ENCODE measurements at places on chromosomes 5 and 9.

GRCh38 chr5:115775999-115776398 is 40.5 kb downstream of the CDO1 start:
- no peak for DNase-seq

GRCh38 chr9:136140966-136141365 is 22.3 kb upstream of the TMEM250 start:
- DNase-seq, result no peak

DNA sequence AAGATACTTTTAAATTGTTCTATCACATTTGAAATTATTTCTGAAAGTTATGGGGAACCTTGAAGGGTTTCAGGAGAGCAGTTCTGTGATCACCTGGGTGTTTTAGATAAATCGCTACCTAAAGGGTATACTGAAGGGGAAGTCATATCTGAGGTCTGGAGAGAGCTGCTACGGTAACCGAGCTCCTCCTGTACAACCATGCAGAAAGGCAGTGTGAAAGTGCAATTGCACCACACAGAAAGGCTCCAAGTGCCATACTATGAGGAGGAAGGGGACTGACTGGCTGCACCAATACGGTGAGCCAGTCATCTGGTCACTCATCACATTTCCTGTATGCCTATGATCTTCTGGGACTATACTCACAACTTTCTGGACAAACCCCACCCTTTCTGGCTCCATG is 241.4 kb upstream of the SLC24A2 start:
- DNase-seq, result no peak

DNA sequence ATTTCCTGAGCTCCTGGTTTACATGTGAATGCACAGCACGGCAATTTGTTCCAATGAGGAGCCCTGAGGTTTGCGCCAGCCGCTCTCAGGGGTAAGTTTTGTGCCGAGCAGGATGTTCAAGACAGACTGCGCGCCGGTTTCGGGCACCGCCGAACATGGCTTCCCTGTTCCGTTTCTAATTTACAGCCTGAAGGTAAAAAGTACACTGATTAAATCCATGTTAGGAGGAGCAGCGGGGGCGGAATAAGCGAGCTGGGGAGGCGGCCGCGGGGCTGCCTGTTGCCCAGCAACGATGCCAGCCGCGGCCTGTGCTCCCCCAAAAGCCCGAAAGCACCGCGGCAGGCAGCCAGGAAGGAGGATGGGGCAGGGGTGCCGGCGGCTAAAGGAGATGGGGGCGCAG is 6.4 kb downstream of the SOWAHA start:
- no peak for DNase-seq

GRCh38 chr9:115035841-115036612 is 81.9 kb downstream of the TNC start:
- DNase-seq, result peak; percentile 63

- peak; percentile 51 for DNase-seq
Measured at GRCh38 chr9:133396952-133397351, 20.8 kb downstream of the STKLD1 start.

DNA sequence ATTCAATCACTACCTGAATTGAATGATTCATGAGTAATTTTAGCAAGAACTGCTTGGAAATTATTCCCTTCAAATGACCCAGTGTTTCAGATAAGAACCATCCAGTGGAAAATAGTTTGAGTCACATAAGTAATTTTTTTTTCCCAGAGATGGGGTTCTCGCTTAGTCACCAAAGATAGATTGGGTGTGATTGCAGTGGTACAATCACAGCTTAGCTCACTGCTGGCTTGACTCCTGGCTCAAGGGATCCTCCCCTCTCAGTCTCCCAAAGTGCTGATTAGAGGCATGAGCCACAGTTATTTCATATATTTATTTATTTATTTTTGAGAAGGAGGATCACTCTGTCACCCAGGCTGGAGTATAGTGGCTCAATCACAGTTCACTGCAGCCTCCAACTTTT is 574.5 kb upstream of the ARRDC3 start:
- DNase-seq, result no peak

GRCh38 chr9:87890837-87891236 is 8.2 kb downstream of the SPATA31E1 start:
- DNase-seq, result peak; percentile 2

- DNase-seq, result no peak
Measured at GRCh38 chr5:86983208-86983607, 284.5 kb upstream of the RASA1 start.
